Ovary (tissue), 10 donors: ENCODE measurements at places on chromosomes 12 and 14. TPM values are rescaled to one million over a fixed set of nuclear protein-coding genes. Genes with fewer than 3 reads are reported as not detected.

The CDC42BPB gene
- 71.8 TPM for total RNA-seq

The CSRP2 gene
- total RNA-seq = 16.6 TPM

The BDKRB2 gene
- 2.0 TPM for total RNA-seq

The STAC3 gene
- total RNA-seq = 1.8 TPM

The PALS1 gene
- 15.5 TPM for total RNA-seq

The RASSF8 gene
- 60.3 TPM for total RNA-seq

The P3H3 gene
- 24.0 TPM for total RNA-seq

The OR6C75 gene
- not detected for total RNA-seq

The MEG3 gene
- 1,950 TPM for total RNA-seq

The CTSG gene
- 1.2 TPM for total RNA-seq

The LMNTD1 gene
- total RNA-seq = 0.27 TPM

The TAS2R31 gene
- 6.9 TPM for total RNA-seq

The DAO gene
- total RNA-seq = not detected

The KERA gene
- total RNA-seq = not detected

The THAP2 gene
- 4.0 TPM for total RNA-seq

The ARHGAP9 gene
- total RNA-seq = 3.9 TPM
